ENCODE measurements at places on chromosomes 4 and X.

- DNase-seq = peak; percentile 45
These were observed 1.1 kb downstream of the DCK start for GRCh38 chr4:70994387-70995099.

DNA sequence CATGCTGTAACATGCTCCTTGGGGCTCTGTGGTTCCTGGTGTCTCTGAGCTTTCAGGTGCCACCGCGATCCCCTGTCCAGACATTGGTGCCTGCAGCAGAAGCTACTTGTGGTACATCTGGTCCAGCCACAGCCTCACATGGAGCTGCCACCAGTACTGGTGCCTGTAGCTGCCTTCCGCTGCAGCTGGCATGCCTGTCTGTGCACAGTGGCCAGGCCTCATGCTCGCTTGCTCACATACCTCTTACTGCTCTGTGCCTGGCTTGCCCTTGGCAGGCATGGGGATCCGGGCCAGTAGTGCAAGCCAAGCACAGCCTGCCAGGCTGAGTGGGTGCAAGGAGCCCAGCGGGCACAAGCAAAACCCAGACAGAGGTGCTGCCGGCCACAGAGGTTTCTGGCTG is 618.6 kb downstream of the DMD start:
- no peak for DNase-seq

DNA sequence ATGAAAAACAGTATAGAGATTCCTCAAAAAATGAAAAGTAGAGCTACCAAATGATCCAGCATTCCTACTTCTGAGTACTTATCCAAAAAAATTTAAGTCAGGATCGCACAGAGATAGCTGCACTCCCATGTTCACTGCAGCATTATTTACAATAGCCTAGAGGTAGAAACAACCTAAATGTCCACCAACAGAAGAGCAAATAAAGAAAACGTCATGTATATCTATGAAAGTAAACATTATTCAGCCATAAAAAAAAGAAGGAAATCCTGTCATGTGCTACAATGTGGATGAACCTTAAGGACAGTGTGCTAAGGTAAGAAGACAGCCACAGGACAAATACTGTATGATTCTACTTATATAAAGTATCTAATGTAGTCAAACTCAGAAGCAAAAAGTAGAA is 12.4 kb downstream of the THOC2 start:
- no peak for DNase-seq

DNA sequence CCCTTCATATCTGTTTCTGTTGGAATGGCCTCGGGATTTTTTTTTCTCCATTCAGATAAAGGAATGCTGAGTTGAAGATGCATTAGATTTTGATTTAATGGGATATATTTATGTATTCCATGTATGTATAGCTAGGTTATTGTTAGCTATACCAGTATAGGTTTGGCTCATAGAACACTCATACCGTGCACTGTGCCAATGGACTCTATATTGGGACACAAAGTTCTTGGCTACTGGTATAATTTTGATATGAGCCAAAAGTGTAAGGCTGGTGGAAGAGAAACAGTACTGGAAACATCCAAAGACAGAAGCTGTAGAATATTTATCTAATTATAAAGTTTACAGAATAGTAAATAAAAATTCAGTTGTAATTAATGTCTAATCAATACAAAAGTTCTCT is 1912.1 kb downstream of the STIM2 start:
- no peak for DNase-seq

DNA sequence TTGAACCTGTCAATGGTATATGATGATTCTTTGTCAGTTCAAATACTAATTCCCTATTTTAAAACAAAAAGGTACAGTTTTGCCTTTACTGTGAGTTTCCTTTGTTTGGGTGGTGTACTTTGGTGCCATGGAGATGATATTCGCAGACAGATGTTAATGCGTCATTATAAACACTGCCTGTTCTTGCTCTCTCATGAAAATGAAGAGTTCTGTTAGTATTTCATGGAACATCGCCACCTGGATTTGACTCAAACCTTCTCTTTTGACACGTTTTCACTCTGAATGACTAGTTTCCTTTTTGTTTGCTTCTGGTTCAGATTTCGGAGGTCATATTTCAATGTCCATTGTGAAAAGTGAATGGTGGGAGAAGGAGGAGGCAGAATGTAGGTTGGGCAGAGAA is 6.9 kb upstream of the CTSO start:
- no peak for DNase-seq

GRCh38 chr4:176920694-176921093 is 128.0 kb upstream of the VEGFC start:
- no peak for DNase-seq

DNA sequence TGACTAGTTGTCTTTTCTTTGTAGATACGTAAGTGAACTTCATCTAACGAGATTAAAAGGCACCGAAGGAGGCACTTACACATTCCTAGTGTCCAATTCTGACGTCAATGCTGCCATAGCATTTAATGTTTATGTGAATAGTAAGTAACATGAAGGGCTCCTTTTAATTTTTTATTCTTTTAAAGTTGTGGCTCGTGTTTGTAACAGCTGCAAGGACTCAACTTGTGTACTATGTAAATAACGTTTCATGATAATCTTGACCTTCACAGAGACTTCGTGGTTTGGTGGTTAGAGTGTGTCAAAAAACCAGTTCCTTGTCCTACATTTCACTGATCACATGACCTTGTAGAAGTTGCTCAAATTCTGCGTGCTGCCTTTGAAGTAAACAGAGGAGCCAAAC is 51.6 kb downstream of the KIT start:
- no peak for DNase-seq

DNA sequence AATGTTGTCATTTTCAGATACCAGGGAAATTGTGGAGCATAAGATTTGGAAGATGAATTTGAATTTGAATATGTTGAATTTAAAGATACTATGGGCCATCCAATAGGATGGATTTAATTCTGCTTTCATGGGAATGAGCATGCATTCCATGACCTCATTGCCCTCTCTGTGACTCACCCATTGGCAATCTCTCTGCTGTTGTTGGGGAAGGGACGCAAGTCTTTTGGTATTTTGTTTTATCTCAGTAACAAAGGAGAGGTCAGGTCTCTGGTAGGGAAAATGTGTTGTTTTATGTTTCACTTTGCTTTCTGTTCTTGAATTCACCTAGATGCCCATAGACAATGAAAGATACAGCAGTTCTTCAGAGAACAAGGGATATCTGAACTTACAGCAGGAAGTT is 42.1 kb upstream of the MAGEA4 start:
- DNase-seq = no peak

DNA sequence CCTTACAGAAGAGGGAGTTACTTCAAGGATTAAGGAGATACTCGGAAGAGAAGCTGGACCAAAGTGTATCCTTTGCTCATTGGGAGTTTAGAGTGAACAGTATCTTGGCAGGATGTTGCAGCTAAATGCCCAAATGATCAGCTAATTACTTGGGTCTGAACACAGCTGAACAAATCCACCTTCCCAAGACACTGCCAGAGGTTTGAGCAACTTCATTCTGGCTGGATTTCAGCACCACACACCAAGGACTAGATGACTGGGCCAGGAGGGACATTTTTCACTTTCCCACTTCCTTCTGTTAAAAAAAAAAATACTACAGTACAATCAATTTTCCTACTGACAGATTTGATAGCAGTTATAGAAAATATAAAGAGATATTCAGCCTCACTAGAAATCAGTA is 324.6 kb downstream of the MID1IP1 start:
- DNase-seq = no peak

GRCh38 chr4:176636292-176636691 is 156.4 kb downstream of the VEGFC start:
- no peak for DNase-seq

GRCh38 chrX:40040686-40041461 is 56.9 kb downstream of the BCOR start:
- peak; percentile 18 for DNase-seq

- no peak for DNase-seq
These were observed 392.8 kb upstream of the NDST3 start for GRCh38 chr4:117641519-117641918.

GRCh38 chr4:9703391-9703790 is 78.0 kb upstream of the DRD5 start:
- peak; percentile 85 for DNase-seq

DNA sequence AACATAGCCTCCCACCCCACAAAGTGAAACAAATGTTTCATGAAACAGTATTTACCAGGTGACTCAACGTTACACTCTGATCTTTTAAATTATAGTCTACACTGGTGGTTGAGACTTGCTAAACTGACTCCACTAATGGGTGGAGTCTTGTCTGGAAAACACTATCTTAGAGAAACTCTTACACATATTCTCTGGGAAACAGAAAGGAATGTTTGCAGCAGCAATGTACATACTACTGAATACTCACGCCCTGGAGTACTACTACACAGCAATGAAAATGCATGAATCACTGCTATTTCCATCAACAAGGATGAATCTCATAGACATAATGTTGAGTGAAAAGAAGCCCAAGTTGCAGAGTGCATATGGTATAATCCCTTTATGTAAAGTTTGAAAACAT is 208.5 kb upstream of the IGFBP7 start:
- DNase-seq = no peak

- no peak for DNase-seq
These were observed 20.7 kb downstream of the ACE2 start for GRCh38 chrX:15579778-15580747.

Measured in activated CD4-positive, alpha-beta T cell treated with anti-CD3 and anti-CD28 coated beads, Interleukin-2, Interleukin-6, amounts not matched to agents 100 ng/mL and 50 ng/mL, durations not matched to agents 16 hours and 8 hours (primary cell).